ENCODE measurements at places on chromosomes 4 and X.

- DNase-seq = no peak
Observed at GRCh38 chrX:137212078-137212632, 178.4 kb upstream of the GPR101 start.

DNA sequence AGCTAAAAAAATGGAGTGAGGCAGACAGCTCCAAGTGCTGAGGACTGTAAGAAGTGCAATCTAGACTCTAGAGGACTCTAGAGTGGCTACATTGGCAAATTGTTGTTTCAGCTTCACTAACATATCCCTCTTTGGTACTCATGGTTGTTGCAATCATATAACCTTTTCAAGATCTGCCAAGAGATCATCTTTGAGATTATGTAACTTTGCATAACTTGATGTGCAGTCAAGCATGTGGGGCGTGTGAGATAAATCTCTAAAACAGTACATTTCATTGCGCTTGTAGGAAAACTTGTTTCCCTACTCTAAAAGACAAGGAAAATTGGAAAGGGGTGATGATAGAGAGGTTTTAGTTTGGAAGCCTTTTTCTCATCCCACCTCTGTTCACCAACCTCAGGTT is 11.2 kb upstream of the BRS3 start:
- DNase-seq = no peak

DNA sequence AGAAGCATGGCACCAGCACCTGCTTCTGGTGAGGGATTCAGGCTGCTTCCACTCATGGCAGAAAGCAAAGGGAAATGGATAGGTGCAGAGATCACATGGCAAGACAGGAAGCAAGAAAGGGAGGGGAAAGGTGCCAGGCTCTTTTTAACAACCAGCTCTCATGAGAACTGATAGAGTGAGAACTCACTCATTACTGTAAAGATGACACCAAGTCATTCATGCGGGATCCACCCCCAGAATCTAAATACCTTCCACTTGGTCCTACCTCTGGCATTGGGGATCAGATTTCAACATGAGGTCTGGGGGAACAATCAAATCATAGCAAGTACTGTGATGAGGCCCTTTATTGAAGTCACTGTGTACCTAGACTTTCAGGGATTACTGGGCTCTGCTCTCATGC is 72.0 kb upstream of the PRDM5 start:
- DNase-seq = no peak

- no peak for DNase-seq
Observed at GRCh38 chr4:85514783-85515182, 39.8 kb downstream of the ARHGAP24 start.

DNA sequence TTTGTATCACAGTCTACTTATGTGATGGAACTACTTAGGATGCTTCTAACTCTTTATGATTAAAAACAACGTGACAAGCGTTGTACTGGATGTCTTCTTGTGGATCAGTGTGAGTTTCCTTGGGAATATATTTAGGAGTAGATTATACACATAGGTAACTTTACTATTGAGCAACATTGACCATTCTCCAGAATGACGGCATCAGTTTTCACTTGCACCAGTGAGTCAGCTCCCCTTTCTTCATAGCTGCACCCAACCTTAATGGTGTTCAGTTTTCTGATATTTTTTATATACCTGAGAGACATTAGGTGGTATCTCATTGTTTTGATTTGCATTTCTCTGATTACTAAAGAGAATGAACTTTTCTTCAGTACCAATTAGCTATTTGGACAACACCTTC is 343.9 kb downstream of the ADGRL3 start:
- no peak for DNase-seq

DNA sequence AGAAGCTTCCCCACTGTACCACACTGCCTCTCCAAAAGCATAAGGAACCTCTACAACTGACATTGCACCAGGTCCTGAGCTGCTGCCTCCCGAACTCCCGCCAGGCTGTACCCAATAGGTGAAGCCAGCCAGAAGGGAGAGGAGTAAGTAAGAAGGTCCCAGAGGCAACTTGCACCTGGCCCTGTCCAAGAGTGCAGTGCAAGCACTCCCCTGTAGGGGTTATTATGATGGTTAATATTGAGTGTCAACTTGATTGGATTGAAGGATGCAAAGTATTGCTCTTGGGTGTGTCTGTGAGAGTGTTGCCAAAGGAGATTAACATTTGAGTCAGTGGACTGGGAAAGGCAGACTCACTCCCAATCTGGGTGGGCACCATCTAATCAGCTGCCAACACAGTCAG is 879.3 kb upstream of the SLIT2 start:
- DNase-seq = no peak

DNA sequence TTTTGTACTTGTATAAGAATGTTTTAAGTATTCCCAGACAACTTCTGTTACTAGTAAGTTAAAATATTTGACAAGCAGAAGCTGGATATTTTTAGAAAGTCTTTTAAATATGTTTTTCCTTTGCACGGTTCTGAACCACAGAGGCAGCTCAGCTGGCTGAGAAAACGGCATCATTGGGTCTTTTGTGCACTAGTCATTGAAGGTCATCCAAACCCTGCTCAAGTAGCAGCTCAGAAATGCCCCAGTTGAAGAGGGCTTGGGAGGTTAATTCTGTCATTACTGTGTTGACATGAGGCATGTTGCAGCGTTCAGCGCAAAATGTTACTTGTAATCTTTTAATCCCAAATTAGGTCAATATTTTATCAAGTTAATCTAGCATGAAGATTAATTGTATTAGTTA is 383.7 kb upstream of the FAM241A start:
- no peak for DNase-seq

- no peak for DNase-seq
Observed at GRCh38 chrX:39728025-39728424, 369.7 kb downstream of the BCOR start.

DNA sequence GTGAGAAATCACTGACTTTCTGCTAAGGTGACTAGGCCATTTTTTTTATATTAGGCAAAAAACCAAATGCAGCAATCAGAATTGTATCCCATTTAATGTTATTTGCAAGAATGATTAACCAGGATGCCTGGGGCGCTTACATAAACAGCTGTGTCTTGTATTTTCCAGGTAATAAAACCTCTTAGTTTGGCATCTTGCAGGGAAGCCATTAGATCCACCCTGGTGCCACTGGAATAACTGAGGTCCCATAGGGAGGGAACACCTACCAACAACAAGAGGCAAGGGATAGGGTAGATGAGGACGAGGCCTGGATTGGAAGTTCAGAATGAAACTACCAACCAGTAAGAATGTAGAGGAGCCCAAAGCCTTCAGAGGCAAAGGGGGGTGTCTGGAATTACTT is 288.3 kb downstream of the ARHGAP24 start:
- DNase-seq = no peak

- no peak for DNase-seq
Observed at GRCh38 chr4:20444599-20445337, 193.1 kb downstream of the SLIT2 start.

GRCh38 chrX:3697701-3698279 is 15.7 kb downstream of the PRKX start:
- no peak for DNase-seq

- DNase-seq = no peak
Observed at GRCh38 chrX:107674480-107675364, 46.4 kb downstream of the PRPS1 start.

DNA sequence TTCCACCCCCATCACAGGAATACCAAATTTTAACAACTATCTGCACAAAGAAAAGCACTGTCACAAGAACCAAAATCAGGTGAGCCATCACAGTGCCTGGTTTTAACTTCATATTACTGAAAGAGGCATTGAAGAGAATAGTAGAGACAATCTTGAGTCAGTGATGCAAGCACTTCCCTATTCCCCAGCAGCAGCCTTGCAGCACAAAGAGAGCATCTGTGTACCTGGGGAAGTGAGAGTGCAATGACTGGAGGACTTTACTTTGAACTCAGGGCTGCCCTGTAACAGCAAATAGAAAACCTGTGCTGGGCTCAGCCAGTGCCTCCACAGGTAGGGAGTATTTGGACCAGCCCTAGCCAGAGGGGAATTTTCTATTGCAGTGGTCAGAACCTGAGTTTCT is 361.8 kb downstream of the TEX13C start:
- no peak for DNase-seq

DNA sequence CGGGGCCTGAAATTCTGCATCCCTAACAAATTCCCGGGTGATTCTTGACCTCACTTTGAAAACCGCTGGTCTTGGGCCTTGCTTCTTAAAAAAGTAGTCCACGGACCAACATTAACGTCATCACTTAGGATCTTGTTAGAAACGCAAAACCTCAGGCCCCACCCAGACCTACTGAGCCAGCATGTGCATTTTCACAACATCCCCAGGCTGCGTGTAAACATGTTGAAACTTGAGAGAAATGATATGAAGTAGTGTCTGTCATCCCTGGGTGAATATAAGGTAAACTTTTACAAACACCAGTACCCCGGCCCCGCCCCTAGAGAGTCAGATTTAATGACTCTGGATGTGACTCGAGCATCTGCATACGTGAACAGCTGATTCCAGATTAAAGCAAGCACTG is 33.7 kb downstream of the SORBS2 start:
- no peak for DNase-seq

GRCh38 chrX:42098900-42099299 is 175.5 kb upstream of the CASK start:
- no peak for DNase-seq

DNA sequence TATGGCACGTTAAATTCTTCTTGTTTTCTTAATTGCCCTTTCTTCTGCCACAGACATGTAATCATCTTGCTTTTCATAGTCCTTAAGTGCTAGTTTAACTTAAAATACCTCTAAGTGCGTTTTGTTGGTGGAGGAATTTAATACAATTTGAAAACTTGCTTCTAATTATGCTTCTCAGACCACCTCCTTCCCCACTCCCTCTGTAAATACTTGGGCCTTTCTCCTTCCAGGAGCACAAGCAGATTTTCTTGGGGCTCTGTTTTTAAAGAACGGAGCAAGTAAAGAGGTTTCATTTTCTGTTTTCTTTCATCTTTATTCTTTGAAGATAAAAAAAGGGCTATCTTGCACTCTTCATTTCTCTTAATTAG is 559 bp upstream of the PCDH18 start:
- no peak for DNase-seq

DNA sequence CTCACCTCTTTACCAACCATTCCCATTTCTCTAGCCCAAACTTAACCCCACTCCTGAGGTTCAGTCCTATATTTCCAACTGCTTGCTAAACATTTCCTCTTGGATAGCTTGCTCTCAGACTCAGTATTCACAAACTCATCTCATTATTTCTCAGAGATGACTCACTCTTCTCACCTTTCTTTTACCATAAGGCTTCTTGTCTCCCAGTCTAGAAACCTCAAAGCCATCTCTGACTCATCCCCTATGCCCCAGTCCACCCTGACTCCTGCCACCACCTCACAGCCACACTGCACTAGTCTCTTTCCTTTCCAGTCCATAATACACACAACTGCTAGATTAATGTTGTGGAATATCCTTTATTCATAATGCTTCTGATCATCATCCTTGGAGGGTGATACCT is 4.8 kb downstream of the FRMPD3 start:
- DNase-seq = no peak

GRCh38 chr4:185914583-185915199 is 102.7 kb upstream of the SORBS2 start:
- no peak for DNase-seq

DNA sequence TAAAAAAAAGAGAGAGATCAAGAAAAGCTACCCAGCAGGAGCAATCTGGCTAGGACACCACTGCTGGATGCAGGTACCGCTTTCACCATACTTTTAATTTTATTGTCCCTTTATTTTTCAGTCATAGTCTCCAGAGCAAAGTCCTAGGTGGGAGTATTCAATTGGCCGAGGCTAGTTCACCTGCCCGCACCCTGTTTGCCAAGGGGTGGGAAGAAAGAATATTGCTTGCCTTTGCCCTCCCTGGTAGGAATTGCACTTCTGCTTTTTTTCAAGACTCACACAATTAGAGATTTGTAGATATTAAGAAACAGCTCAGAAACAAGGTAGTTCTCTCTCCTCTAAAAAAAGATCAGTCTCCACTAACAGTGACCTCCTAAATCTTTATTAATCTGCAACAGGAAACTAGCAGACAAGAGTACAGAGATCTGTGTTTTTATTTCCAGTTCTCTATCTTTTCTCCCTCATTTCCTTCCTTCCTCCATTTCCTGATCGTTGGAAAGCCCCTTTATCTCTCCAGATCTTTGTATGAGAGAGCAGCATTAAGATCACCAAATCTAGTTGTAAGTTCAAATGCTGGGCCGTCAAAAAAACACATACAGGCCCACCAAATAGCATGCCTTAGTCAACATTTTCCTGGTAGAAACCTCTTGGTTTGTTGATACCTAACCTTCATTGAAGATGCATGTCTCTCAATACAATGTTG is 9.4 kb upstream of the RPGR start:
- no peak for DNase-seq

DNA sequence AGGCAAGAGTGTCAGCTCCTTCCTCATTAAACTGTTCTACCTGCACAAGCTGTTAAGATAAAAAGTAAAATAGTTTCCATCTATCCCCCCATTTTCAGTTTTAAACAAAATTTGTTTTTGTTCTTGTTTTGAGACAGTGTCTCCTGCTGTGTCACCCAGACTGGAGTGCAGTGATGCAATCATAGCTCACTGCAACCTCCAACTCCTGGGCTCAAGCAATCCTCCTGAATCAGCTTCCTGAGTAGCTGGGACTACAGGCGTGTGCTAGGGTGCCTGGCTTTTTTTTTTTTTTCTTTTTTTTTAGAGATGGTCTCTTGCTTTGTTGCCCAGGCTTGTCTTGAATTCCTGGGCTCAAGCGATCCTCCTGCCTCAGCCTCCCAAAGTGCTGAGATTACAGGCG is 105.4 kb downstream of the HS6ST2 start:
- no peak for DNase-seq

DNA sequence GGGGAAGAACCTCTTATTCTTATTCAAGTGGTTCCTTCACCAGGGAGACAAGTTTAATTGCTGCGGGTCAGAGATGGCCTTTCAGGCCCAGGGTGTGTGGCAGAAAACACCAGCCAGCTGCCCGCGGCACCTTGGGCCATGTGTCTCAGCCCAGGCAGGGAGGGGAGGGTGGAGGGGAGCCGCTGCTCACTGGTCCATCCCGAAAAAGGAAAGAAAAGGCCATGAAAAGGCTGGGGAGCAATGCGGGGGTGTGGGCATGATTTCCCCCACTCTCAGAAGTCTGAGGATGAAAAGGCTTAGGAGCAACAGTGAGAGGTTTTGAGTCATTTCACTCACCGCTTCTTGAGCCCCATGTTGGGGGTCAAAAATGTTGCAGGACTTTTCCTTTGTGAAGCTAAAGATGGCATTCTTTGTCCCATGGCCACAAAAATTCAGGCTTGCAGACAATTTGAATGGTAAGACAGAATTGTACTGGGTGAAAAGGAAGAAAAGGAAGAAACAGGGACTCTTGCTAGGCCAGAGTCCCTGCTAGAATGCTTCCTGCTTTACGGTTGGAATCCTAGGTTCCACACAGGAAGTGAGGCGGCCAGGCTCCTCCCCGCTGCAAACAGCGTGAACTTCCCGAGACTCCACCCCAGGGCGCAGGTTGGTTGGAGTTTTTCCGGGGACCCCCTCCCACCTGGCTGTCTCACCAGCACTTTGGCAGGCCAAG is 17.4 kb upstream of the FAM47E start:
- DNase-seq = no peak

GRCh38 chr4:149280806-149281205 is 534.8 kb downstream of the IQCM start:
- no peak for DNase-seq

All from activated CD4-positive, CD25-positive, alpha-beta regulatory T cell treated with anti-CD3 and anti-CD28 coated beads, Interleukin-2, amount 50 U/mL, for 72 hours (primary cell).